ENCODE measurements at places on chromosomes 7 and 10.

GRCh38 chr7:26444555-26444954 is 152.9 kb downstream of the SNX10 start:
- no peak for DNase-seq

- no peak for DNase-seq
These were observed 18.4 kb upstream of the AKR1B10 start for GRCh38 chr7:134509010-134509409.

DNA sequence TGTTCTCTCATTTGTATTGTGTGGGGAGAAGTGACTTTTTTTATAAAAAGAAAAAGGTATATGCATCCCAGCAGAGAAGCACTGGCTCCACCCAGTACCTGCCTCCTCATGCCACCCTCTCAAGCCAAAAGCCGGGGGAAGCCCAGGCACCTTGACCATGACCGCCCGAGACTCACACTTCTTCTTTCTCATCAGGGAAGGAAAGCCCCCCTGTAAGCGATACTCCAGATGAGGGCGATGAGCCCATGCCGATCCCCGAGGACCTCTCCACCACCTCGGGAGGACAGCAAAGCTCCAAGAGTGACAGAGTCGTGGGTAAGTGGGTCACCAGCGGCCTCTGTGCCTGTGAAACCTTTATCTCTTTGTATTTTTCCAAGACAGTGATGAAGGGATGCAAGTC is 22.9 kb downstream of the IKZF1 start:
- no peak for DNase-seq

DNA sequence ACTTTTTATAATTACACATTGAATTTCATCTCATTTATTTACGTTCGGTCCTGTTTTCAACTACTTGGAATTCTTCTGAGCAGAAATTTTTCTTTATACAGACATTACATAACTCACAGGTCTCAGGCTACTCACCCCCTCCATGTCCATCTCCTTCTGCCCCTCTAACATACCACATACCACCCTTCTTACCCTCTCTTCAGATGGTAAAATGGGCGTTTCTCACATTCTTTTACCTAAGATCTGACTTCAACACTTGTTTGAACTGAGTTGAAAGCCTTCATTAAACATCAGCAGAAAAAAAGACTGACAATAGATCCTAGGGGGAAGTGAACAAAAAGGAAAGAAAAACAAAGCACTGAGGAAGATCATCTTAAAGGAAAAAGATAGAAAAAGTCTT is 309.7 kb downstream of the CTNNA3 start:
- DNase-seq = no peak

DNA sequence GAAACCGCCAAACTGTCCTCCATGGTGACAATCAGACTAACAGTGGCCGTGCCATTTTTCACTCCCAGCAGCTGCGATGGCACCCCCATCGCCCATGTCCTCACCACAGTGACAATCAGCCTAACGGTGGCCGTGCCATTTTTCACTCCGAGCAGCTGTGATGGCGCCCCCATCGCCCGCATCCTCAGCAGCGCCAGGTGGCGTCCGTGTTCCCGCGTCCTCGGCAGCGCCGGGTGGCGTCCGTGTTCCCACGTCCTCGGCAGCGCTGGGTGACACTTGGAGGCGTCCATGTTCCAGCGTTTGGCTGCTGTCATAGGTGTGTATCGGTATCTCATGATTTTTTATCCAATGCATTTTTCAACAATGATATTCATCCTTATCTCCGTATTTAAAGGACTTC is 267.3 kb downstream of the PTPRN2 start:
- DNase-seq = no peak

DNA sequence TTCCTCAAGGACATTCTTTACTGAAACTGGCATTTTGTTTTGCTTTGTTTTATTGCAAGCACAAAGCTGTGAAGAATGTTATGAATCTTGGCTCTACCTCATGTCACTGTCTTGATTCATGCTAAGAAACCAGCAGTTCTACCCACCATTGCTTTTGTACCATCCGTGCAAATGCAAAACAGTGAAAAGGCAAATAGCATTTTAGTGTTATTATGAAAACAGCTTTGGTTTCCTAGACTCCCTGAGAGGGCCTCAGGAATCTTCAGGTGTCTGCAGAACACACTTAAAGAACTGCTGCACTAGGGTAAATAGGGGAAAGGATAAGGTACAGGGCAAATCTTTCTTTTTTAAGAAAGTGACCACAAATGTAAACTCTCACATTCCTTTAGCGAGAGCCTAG is 318.9 kb downstream of the AHR start:
- DNase-seq = no peak

DNA sequence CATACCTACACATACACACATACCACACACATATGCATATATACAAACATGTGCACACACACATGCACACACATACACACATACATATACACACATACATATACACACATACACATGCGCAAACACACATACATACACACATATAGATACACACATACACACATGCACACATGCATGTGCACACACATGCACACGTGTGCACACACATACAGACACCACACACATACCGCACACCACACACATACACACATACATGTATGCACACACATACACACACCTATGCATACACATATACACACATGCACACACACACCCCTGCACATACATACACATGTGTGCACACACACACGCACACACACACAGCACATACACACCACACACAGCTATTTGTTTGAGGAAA is 236.5 kb downstream of the WDR11 start:
- no peak for DNase-seq

GRCh38 chr10:128287921-128288320 is 161.7 kb upstream of the MKI67 start:
- DNase-seq = no peak

GRCh38 chr10:99374526-99374925 is 45.4 kb downstream of the CNNM1 start:
- DNase-seq = no peak

DNA sequence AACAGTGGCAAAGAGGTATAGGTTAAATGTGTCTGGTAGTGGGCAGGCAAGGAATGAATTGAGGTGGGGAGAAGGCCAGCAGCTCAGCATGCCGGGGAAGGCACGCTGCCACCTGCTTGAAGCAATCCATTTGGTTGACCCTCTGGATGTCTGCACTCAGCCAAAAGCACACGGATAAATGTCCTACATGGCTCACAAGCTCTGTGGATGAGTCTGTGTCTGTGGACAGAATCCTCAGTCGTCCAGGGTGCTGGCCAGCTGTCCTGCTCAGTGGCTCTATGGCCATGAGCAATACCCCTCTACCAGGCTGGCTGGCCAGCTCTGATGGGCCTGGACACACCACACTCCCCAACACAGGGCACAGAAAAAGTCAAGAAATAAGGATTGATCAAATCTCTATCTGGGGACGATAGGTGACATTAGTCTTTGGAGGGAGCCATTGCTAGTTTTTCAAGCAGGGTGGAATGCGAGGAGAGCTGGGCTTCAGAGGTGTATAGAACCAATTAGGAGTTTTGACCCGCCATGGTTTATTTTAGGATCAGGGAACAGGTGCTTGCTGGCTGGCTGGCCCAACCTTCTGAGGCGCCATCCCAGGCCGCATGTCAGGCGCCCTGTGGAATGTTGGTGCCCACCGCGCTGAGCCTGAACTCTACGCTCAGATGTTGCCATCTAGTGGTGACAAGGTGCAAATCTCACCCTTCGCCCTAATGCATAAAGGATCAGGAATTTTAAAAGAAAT is 493.4 kb downstream of the TNS3 start:
- peak; percentile 35 for DNase-seq

Measured in activated T-cell treated with anti-CD3 and anti-CD28 coated beads, Interleukin-2, amount 50 U/mL, for 24 hours (primary cell).